Foreskin melanocyte (primary cell): ENCODE measurements at places on chromosomes 2 and 18.

GRCh38 chr2:213420828-213421385 lies 136.6 kb downstream of the SPAG16 start:
- DNase-seq, result no peak

- no peak for DNase-seq
Observed at GRCh38 chr2:174484573-174484972, 2.3 kb downstream of the GPR155 start.

GRCh38 chr18:13555865-13556264 lies 170.5 kb downstream of the FAM210A start:
- DNase-seq, result no peak

DNA sequence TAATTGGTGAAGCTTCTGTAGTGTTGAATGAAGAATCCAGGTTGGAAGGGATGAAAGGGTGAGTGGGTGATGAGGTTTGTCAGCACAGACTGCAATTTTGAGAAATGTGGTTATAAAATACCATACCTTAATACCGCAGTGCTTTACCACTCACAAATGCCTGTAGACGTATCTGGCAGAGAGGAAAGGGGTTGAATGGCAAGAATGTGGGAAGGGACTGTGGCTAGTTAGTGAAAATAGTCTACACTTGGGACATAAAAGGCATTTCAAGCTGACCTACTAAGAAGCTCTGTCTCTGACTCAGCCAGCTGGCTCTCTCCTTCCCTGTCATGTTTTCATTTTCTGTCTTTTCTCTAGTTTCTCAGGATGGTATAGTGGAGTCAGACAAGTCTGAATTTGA lies 25.1 kb downstream of the CDK15 start:
- DNase-seq, result no peak

- DNase-seq, result no peak
Observed at GRCh38 chr2:124639524-124639923, 614.4 kb downstream of the CNTNAP5 start.

DNA sequence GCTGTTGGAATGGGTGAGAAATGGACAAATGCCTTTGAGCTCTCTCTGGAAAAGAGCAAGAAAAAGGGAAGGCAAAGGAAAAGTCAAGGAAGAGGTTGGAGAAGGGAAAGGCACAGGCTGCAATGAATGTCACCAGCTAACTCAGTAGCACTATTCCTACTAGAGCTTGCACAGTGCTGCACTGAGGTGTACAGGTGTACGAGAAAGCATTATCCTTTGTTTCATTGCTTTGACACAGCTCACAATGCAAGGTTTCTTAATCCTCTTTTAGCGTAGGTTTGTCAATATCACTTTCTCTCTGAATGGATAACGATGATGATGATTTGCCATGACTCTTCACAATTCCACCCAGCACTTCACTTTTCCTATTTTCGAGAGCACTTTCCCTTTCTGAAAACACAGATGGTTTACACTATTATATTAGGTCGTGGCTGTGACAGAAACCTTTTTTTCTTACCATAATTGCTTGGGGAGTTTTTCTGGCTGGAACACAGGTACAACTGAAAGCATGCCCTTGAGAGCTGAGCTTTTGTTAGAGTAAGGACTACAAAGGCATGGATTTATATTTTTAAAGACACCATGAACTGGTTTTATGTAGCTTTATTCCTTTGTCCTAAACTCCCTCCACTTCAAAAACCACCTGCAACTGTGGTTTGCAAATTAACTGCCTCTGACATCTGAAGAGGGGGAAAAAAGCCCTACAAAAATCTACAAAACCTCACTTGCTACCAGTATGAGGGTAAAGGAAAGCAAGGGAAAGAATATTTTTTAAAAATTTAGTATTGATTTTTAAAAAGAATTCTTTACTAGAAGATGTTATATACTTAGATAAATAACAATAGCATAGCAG lies 265.5 kb downstream of the TGIF1 start:
- DNase-seq, result no peak

DNA sequence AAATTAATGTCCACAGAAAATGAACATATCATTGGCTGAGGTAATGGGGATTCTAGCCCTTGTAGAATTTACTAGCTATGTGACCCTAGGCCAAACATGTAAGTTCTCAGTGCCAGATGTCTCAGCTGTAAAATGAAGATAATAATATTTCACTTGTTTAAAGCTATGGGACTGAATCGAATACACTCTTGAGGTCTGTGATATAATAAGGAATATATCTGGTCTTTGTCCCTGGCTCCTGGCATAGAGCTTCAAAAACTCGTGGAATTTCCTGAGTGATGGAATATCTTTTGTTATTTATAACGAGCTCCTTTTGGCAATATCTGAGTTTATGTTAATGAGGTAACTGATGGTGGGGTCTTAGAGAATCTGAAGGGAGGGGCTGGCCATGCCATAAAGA lies 201.4 kb upstream of the CYP26B1 start:
- no peak for DNase-seq

GRCh38 chr2:86081724-86082123 lies 24.0 kb downstream of the POLR1A start:
- no peak for DNase-seq

- DNase-seq, result no peak
Observed at GRCh38 chr2:200130762-200131166, 175.4 kb downstream of the MAIP1 start.

DNA sequence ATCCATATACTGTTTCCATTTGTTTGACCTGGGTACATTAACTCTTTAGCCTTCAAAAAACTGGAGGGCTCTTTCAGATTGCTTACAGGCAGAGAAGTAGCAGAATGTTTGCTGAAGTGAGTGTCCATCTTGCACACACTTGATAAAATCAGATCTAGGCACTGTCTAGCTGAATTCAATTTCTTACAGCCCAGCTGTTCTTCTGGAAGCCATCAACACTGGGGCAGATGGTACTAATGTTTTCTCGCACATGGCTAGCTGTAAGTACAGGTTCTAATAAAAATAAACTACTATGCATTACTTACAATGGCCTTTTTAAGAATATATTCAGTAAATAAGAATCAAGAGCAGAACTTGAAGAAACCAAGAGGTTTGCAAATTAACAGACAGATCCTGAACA lies 175.9 kb downstream of the NBAS start:
- DNase-seq, result no peak

DNA sequence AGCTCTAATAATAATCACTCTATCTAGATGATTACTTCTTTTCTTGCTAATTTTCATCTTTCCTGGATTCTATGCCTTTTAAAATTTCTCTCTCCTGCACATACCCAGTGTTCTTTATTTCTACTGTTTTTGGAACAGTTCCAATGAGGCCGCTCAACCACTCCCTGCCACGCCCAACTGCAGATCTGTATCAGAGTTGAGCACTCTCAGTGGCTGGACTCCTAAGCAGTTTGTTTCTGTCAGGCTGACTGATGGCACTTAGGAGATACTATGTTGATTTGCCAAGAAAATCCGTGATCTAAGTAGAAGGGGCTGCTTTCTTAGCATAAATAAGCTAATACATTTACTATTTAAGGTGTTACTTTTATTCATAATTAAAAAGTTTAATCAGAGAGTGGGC lies 192.8 kb downstream of the ARHGAP15 start:
- DNase-seq, result no peak

DNA sequence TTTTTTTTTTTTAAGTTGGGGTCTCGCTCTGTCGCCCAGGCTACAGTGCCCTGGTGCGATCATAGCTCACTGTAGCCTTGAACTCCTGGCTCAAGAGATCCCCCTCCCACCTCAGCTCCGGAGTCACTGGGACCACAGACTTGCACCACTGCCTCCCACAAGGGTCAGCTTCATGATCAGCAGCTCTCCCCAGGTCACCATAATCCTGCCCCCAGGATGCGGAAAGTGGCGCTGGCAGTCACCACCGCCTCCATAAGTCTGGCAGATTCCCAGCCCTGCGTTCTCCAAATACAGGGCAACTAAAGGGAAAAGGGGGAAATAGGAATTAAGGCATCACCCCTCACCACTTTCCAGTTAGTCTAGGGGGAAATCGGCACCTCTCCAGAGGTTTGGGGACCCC lies 5.2 kb upstream of the ARID5A start:
- DNase-seq, result no peak

GRCh38 chr18:41144441-41144840 lies 810.6 kb upstream of the PIK3C3 start:
- no peak for DNase-seq

- no peak for DNase-seq
Observed at GRCh38 chr18:75752740-75753263, 325.3 kb upstream of the SMIM21 start.

GRCh38 chr2:108446703-108447102 lies 2.3 kb upstream of the GCC2 start:
- DNase-seq, result no peak

GRCh38 chr2:99811544-99811943 lies 321.7 kb upstream of the REV1 start:
- DNase-seq, result no peak
